Muscle of arm (tissue), 14 donors: ENCODE measurements at places on chromosomes 3 and 15.

- DNase-seq, result no peak
Observed at GRCh38 chr3:34008191-34008590, 209.8 kb downstream of the PDCD6IP start.

DNA sequence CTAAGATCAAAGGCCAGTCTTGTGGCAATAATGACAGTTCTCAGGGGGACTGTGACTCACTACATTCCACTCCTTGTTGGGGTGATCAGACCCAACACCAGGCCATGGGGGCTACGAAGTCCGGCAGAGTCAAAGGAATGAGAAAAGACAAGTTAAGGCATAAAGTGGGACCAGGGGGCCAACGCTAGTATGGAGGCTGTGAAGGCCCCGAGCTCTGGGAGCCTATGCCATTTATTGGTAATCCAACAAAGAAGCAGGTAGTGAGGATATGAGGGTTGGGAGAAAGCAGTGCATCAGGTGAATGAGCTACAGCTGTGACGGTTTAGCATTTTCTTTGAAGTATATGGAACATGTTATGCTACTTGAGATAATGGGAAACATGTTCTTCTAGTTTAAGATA is 104.4 kb upstream of the C2CD4B start:
- DNase-seq, result no peak

- DNase-seq, result no peak
Observed at GRCh38 chr3:156677536-156677935, 3.1 kb downstream of the TIPARP start.

- no peak for DNase-seq
Observed at GRCh38 chr15:68962465-68962864, 32.1 kb downstream of the SPESP1 start.

DNA sequence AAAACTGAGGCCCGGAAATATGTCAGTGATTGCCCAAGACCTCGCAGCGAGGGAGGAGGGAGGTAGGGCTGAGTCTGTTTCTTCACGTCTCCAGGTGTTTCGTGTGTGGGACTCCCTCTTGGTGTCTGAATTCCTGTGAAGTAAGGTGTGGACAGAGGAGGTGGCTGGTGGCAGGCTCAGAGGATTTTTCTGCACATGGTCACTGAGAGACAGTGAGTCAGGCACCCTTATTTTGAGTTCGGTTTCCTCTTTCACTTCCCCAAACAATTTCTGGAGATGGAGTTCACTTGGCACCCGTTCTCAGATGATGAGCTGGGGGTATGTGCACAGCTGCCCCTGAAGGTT is 46.3 kb upstream of the VPS8 start:
- DNase-seq, result no peak
